ENCODE measurements at places on chromosomes 7 and 10.
A peak's percentile ranks its signal among the peaks of the same experiment; 100 is the strongest.

DNA sequence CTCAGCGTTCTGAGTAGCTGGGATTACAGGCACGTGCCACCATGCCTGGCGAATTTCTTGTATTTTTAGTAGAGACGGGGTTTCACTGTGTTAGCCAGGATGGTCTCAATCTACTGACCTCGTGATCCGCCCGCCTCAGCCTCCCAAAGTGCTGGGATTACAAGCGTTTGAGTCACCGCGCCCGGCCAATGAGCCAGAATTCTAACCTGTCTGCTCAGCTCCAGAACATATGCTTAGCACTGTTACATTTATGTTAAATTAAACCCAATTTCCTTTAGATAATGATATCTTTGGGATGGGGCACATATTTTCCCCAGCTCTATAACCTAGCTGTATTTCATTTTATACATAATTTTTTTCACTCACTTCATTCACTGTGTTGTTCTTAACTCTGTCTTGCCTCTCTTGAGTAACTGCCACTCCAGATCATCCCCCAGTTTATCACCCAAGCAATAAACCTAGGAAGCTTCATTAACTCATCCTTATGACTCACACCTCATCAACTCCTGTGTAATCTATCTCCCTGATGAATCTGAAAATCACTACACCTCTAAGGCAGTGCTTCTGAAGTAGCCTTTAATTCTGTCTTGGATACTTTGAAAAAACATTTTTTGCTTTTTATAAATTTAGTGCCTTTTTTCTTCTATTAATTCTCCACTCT lies 559.7 kb upstream of the ZWINT start:
- DNase-seq, result no peak

DNA sequence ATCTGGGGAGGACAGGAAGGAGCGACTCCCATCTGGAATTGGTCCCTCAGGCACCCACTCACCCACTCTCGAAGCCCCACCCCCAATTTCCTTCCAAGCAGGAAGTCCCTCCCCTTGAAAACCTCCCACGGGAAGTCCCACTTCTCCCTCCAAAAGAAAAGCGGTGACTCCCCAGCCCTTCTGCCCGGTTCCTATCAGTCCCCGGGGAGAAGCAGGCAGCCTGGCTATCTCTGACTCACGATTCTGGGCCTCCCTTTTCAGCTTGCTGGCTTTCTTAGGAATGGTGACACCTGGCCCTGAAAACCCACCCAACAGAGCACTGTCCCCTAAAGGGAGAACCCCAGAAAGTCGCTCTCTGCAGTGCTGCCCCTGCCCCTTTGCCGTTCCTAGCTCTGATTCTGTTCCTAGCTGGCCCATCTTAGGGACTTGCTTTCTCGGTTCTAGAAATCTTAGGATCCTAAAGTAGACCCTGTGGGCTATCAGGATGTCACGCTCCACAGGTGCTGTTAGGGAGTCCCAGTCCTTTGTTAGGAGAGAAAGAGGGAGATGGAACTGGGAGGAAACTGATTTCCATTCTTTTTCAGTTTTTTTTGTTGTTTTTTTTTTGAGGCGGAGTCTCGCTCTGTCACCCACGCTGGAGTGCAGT lies 6.0 kb downstream of the TSC22D4 start:
- DNase-seq, result peak; percentile 24

GRCh38 chr7:124720195-124720594 lies 45.4 kb downstream of the GPR37 start:
- DNase-seq, result no peak

- DNase-seq, result no peak
These were observed 44.0 kb downstream of the CCDC7 start for GRCh38 chr10:32489901-32490300.

- peak; percentile 82 for DNase-seq
These were observed 26.7 kb upstream of the DNAJB6 start for GRCh38 chr7:157309988-157310668.

DNA sequence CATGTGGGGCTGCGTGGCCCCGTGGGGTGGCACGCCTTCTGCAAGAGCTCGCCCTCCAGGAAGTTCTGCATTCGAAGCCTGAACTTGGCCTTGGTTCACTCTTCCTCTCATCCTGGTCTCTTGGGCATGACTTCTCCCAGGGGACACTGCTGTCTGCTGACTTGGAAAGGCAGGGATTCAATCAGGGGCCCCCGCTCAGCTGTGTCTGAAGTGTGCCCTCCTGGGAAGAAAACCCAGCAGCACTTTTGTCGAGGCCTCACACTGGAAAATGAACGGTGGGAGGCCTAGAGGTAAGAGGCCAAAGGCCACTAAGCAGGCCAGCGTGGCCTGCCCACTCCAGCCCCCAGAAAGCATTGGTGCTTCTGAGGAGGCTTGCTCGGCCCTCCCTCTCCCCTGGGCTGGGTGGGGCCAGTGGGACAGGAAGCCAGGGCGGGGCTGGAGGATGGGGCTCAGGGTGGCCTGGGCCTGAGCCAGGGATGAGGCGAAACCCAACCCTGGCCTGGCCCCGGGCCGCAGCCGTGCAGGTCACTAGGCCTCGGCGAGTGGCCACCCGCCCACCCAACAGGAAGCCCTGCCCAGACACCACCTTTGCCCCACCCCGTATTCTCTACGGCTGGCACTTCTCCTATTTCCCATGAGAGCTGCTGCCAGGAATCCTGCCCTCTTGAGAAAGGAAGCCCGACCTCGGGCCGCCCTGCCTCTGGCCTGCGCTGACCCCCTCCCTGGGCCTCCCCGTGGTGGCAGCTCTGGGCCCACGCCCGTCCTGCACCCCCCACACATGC lies 81.1 kb downstream of the ZMIZ1 start:
- DNase-seq, result peak; percentile 62

DNA sequence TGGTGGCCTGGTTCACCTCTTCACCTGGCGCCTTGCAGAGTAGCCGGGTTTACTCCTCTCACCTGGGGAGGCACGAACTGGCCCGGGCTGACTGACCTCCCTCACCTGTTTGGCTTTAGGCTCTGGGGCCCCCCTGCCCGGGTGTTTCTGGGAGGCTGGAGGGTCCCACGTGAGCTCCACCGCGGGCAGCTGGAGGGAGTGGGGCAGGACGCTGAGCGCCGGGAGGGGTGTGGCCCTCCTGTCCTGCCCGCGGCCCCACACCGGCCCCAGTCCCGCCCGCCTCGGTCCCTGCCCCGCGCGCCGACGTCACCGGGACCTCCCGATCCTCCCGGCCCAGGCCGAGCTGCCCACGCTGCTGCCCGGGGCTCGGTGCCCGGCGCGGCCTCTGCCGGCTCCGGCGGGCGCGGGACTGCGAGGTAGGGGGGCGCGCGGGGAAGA lies at the start of gene AMZ1:
Gene AMZ1 (plus strand): TSS at position 322 of the 438 bp plus-strand sequence. CDS start 12,250 bp downstream, outside the sequence.
- DNase-seq, result peak; percentile 72

DNA sequence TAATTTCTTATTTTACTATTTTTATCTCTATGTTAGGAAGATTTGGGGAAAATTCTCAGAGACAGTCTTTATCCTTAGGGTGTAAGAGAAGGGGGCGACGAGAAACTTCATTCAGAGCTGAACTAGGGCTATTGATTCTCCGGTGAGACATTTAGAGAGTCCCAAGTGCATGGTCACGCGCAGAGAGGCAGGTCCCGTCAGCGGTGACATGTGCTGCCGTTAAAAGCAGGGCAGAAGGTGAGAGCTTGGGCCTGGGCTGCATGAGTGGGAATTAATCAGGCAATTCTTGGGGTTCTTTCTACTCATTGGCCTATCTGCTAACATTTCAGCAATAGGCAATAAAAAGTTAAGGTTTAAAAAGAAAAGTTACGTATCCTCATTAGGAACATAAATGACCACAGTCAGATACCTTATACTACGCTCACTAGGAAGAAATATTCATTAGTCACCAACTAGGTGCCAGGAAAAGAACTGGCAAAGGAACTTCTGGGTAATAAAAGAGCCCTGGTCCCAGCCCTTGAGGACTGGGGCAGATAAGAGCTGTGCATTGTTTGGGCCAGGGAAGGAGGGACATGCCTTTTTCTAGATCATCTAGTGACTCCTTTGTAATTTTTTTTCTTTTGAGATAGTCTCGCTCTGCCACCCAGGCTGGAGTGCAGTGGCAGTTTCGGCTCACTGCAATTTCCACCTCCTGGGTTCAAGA lies 21.2 kb downstream of the PRKCQ start:
- DNase-seq, result no peak

Measured in adipocyte (in vitro differentiated cells).